ENCODE measurements at places on chromosomes 1 and 21.
A peak's percentile ranks its signal among the peaks of the same experiment; 100 is the strongest.

GRCh38 chr21:28775071-28775470 lies 217.6 kb downstream of the LTN1 start:
- DNase-seq: no peak

DNA sequence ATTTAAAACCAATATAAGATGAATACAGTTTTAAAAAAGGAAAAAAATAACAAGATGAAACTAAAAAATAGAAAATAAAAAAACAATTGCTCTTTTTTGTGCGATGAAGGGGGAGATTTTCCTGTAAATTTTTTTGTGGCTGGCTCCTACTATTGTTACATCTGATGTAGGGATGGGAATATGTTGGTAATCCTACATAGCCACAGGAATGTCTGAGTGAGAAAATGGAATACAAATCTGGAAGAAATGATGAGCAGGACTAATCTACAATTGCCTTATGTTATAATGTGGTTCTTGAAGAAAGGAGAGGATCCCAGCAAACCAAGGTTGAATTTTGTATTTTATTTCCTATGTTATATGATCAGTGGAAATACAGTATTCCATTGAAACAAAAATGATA lies 40.9 kb downstream of the ATP6V1G3 start:
- DNase-seq: no peak

GRCh38 chr1:205800427-205800826 lies 12.6 kb downstream of the SLC41A1 start:
- DNase-seq: no peak

- no peak for DNase-seq
Observed at GRCh38 chr1:88104236-88104635, 579.8 kb upstream of the PKN2 start.

GRCh38 chr1:154777154-154777553 lies 92.9 kb downstream of the KCNN3 start:
- DNase-seq: no peak

DNA sequence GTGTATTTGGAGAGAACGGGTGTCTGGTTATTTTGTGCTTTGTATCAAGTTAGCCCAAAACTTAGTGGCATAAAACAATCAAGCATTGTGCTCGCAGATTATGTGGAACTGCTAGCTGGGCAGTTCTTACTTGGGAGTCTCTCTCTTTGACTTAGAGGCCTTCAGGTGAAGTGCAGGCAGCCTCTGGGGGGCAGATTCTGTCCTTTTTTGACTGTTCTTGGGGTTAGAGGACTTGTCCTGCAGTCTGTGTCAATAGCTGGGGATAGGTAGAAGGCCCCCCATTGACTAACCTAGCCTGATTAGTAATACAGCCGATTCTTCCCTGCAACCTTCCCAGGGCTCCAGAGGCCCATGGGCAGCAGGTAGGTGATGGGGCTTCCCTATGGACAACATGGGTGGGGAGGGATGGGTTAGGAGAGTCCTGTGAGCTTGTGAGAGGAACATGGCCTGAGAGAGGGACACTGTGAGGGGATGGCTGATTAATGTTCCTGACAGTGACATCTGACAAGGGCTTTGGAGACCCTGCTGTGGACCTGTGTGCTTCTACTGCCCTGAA lies 37.2 kb upstream of the ACOT11 start:
- no peak for DNase-seq

GRCh38 chr1:245428681-245429080 lies 273.9 kb downstream of the KIF26B start:
- DNase-seq: no peak

GRCh38 chr1:166978821-166979220 lies 3.5 kb upstream of the ILDR2 start:
- DNase-seq: peak; percentile 27

GRCh38 chr1:156371553-156372264 lies 2.7 kb downstream of the RHBG start:
- DNase-seq: peak; percentile 5

DNA sequence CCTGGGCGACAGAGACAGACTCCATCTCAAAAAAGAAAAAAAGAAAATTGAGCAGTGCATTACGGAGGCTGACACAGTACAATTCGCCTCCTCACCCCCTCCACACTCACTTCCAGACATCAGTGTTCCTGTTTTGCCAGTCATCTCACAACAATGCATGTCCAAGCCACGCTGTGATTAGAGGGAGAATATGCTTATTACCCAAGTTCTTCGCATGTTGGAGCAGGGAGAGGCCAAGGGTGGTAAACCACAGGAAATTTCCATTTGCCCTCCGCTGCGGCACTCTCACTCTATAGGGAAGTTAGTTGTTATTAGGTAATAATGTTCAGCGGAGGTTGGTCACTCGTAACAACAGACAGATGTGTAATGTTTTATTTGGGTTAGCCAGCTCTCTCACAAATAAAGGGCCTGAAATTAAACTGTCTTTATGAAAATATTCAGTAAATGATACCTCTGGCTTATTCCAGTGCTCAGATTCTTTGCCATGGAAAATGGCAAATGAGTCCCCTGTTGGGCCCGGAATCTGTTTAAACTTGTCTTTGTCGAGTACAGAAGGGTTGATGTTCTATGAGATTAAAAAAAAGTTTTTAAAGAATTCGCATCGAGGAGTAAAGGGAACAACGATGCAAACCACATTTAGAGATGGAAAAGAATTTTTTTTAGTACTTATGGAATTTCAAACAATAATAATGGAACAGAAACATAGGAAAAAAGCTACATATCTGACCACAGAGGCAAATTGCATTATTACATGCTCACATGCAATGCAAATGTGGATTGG lies 33.1 kb downstream of the KCNJ15 start:
- no peak for DNase-seq

GRCh38 chr21:26087223-26087918 lies 83.2 kb downstream of the APP start:
- DNase-seq: no peak

DNA sequence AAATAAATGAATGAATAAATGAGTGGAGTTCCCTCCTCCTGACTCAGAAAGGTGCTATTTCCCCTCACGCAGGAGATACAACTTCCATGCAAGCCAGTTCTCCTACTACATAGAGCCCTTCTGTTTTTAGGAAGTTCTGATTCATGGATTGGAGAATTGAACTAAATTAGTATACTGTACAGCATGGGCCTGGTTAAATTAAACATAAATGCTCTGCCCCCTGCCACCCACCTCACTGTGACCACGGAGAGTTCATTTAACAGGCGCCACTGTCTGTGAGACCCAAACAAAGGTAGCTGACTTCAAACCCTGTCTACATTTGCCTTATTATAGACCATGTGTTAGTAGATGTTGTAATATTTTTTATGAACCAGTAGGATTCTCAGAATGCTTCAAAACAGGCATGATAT lies 9.1 kb upstream of the IRF2BP2 start:
- no peak for DNase-seq

GRCh38 chr1:111346089-111346885 lies 55.6 kb downstream of the CHIA start:
- peak; percentile 91 for DNase-seq

- DNase-seq: peak; percentile 76
Observed at GRCh38 chr1:93607814-93608186, 73.8 kb downstream of the BCAR3 start.

- no peak for DNase-seq
Observed at GRCh38 chr1:201074018-201074417, 38.2 kb downstream of the CACNA1S start.

GRCh38 chr1:207789792-207790787 lies 38.2 kb downstream of the CD46 start:
- no peak for DNase-seq

DNA sequence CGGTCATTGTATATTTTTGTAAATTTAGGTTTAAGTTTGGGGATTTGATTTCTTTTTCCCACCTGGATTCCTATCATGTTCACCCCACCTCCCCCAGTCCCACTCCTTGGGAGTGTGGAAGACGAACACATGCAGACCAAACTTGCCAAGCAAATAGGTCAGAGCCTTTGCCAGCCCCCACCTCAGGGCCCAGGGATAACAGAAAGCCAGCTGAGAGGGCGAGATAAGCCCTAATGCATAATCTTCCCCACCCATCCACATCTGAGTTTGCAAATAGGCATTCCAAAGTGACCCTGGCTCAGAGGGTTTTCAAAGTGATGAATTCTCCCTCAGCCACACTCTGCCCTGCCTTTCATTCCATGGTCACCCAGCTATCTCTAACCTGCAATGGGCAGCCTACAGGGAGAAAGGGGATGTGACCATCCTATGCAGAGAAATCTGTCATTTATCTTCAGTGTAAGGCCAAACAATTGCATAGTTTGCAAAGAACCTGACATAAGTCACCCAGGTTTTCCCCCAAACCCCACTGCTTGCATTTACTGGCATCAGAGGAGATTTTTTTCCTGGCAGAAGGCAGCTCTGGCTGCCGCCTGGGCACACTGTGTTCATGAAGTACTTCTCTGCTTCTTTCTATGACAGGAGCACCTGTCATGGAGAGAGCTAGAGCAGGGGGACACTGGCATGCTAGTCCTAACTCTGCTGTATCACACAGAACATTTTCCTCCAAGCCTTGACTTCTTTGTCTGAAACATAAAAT lies 69.0 kb upstream of the NFIA start:
- no peak for DNase-seq

GRCh38 chr1:19682257-19682656 lies 17.6 kb downstream of the HTR6 start:
- DNase-seq: no peak

DNA sequence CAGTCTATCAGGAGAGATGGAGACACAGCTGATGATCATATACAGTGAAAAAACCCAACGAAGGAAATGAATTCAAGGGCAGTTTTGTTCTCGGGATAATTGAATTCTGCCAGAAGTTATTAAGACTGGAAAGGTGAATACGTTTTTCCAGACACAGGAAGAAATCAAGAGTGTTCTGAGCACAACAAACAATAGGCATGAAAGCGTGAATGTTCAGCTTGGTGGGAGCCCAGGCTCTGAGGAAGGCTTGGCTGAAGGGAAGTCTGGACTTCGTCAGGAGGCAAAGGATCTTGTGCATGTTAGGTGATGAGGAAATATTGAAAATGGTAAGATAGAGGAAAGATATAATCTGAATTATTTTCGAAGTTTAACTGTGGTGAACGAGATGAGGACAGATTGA lies 50.4 kb downstream of the CYYR1 start:
- no peak for DNase-seq

DNA sequence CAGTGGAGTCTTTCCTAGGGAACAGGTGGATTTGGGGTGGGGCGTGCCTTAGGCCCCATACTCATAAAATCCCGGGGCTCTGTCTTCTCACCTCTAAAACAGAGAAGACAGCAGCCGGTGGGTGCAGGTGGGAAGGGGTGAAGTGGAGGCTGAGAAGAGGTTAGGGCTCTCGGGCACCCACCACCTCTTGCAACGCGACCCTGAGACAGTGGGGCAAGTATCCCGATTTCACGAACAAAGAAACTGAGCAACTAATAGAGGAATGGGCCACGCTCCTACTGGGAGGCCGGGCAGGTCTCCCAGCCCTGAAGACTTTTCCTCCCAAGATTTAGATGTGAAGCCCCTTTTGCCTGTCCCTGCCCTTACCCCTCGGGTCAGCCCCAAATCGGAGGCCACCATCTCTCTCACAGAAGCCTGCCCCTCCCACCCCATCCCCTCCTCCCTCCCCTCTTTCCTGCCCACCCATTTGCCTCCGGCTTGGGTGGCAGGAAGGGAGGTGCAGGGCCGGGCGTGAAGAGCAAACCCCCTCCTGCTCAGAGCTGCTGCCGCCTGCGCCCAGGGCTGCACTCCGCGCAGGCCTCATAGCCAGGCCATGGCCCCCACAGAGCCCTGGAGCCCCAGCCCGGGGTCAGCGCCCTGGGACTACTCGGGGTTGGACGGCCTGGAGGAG lies at the start of gene GPR25:
Gene GPR25 (plus strand): TSS at position 536 of the 670 bp plus-strand sequence. CDS start 57 bp downstream, at position 593.
- no peak for DNase-seq

DNA sequence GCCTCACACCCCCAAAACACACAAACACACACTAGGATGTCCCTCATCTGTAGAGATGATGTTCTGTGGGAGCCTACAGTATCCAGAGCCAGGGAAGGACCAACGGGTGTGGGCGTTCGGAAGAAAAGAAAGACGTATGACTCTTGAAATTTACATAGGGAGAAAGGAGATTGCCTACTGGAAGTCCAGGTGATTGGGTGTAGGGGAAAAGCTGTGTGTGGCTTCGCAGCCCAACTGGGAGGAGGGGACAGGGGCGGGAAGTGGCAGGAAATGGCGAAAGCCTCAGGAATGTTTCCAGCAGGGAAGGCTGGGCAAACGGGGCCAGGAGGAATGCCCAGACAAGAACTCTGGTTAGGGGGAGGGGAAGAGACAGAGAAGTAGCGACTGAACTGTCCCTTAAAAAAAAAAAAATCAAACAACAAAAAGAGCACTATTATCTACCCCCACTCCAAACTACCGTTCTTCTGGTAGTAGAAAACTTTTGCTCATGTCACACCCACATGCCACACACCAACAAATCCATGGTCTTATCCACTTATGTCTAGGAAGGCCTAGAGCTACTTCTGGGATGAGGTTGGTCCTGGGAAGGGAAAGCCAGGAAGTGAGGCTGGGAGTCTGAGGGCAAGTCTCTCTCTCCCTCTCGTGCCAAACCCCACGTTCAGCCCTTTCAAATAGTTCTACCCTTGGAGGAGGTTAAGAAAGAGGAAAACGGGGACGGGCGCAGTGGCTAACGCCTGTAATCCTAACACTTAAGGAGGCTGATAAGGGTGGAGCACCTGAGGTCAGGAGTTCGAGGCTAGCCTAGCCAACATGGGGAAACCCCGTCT lies 1.8 kb upstream of the CKS1B start:
- no peak for DNase-seq

DNA sequence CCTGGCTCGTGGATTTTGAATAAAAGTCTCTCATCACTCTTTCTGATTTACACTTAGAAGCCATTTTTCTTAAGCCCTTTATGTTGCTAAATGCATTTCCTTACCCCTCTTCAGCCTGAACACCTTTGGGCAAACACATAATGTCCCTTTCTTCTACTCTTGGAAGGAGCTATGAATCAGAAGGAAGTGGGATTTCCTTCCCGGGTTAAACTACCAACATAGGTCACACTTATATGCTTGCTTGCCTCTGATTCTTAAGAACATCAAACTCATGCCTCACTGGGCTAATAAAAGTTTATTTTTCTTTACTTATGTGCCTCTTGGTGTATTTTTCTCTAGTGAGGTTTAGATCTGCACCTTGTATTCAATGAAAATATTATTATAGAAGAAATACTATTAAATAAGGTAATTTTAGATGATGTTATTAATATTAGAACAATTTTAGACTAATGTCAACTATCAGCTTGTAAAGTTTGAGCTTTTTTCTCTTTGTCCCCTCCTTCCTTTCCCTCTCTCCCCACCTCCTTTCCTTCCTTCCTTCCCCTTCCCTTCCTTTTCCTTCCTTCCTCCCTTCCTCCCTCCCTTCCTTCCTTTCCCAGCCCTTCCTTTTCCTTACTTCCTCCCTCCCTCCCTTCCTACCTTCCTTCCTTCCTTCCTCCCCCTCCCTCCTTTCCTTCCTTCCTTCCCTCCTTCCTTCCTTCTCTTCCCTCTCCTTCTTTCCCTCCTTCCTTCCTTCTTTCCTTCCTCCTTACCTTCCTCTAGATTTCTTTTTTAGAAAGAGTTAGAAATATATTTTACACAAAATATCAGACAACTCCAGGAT lies 66.5 kb upstream of the KCNJ6 start:
- DNase-seq: no peak

GRCh38 chr1:5239911-5240310 lies 585.5 kb downstream of the AJAP1 start:
- no peak for DNase-seq

- DNase-seq: no peak
Observed at GRCh38 chr1:156586892-156587477, 4.6 kb upstream of the NAXE start.

Data from GM20000 (cell line).